D721Med (cell line): ENCODE measurements at places on chromosomes 4 and X.

- DNase-seq: no peak
Measured at GRCh38 chr4:127656047-127656680, 23.4 kb downstream of the INTU start.

GRCh38 chrX:46913667-46914066, 1.4 kb downstream of the JADE3 start:
- no peak for DNase-seq

GRCh38 chrX:118577041-118577440, 81.4 kb downstream of the DOCK11 start:
- no peak for DNase-seq

DNA sequence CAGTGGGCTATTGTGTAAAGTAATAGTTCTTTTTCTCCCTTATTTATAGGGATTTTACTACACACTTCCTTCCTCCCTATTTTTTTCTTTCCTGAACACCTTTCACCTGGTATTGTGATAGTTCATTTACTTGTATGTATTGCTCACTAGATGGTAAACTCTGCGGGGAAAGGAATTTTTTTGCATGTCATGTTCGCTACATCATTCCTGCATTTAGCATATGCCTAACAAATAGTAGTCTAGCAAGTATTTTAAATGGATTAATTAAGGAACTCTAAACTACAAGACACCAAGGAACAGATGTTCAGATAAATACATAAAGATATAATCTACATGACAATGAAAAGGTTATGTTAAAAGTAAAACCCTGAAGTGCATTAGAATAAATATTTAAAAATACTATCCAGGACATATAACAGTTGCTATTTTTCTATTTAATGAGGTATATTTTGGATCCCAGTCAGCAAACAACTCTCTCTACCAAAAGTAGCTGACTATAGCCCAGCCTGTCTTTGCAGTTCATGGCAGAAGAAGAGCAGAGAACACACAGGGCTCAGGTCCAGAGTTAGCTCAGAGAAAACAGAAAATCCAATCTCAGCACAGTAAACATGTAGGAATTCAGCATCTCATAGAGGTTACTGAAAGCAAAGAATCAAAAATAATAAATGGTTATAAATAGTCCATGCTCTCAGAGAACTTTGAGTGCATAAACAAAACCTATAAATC, 87.8 kb downstream of the PACRGL start:
- DNase-seq: no peak

DNA sequence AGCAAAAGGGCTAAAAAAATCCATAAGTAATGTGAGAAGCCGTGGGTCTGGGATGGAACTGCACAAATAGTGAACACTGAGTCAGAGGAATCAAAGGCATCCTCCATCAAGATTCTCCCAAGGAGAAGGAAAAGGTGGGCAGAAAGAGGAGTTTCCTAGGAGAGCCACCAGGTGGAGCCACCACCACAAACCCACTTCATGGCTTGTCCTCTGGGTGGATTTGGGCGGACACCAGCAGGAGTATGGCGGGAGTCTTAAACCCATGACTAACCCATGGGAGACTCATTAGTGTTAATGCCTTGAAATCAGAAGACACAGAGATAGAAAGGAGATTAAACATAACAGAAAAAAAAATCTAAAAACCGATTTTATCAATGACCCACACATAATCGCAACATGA, 147.7 kb downstream of the SH3KBP1 start:
- peak; percentile 15 for DNase-seq

- no peak for DNase-seq
Measured at GRCh38 chr4:18012134-18012806, 9.3 kb downstream of the LCORL start.

DNA sequence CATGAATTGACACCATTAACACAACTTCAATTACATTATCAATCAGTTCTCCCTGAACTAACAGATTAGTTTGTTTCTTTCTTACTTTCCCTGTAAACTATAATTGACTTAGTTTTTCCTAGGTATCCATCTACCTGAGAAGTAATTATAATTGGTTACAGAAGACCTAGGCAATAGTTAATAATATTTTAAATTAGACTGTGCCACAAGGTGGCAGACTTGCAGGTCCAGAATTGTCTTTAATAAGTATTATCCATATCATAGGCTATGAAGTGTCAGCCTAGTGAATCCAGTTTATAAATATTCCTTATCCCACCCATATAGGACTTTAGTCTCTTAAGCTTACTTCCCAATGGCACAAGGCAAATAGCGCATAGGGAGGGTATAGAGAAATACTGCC, 48.9 kb upstream of the FAM47B start:
- no peak for DNase-seq

- no peak for DNase-seq
Measured at GRCh38 chrX:40440866-40441265, 139.9 kb upstream of the ATP6AP2 start.

DNA sequence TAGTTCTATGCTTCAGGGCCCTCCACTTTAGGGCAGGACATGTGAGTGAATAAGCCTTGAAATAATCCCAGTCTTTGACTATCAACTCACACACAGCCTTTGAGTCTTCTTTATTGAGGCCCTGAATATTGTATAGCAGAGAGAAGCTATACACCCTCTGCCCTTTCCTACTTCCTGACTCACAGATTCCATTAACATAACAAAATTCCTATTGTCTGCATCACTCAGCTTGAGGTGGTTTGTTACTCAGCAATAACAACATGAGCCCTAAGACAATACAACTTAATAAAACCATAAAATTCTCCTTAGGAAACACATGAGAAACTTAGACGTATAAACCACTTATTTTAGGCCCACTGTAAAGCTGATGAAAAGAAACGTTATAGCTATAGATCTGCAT, 680.3 kb upstream of the DIAPH2 start:
- DNase-seq: no peak

GRCh38 chr4:85963231-85963630, 396.6 kb downstream of the MAPK10 start:
- DNase-seq: no peak

GRCh38 chrX:40887476-40887875, 152.1 kb upstream of the MED14 start:
- DNase-seq: no peak

- no peak for DNase-seq
Measured at GRCh38 chrX:63784346-63784901, 590 bp downstream of the ARHGEF9 start.

DNA sequence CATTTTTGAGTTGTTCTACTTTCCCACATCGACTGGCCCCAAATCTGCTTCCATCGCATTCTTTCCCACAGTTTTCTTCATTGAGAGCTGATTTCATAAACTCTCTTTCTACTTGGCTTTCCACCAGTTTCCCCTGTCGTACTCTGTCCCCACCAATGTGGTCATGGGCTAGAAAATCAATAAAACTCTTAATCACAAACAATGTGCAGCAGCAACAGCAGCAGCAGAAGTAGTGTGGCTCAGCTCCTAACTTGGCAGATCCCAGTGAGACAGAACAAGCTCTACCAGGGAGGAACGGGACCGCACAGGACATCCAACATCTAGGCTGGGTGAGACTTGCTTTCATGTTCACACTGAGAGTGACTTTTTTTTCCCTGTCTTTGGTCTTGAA, 3.1 kb upstream of the SETD7 start:
- DNase-seq: no peak

DNA sequence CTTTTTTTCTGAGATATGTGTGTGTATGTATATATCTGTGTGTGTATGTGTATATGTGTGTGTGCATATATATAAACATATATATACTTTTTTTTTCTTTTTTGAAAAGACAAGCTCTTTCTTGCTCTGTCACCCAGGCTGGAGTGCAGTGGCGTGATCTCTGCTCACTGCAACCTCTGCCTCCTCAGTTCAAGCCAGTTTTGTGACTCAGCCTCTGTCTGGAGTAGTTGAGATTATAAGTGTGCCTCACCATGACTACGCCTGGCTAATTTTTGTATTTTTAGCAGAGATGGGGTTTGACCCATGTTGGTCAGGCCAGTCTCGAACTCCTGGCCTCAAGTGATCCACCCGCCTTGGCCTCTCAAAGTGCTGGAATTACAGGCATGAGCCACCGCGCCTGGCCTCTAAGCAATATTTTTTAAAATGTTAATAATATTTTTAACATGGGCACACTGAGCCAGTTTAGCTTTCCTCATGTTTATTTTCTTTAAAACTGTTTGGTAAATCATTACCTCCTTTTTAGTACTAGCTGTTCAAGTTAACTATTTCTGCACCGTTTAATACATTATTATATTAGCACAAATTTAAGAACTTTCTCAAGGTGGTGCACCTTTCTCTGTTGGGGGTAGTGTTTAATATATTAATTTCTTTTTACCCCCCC, 33.3 kb downstream of the BBS12 start:
- DNase-seq: no peak

DNA sequence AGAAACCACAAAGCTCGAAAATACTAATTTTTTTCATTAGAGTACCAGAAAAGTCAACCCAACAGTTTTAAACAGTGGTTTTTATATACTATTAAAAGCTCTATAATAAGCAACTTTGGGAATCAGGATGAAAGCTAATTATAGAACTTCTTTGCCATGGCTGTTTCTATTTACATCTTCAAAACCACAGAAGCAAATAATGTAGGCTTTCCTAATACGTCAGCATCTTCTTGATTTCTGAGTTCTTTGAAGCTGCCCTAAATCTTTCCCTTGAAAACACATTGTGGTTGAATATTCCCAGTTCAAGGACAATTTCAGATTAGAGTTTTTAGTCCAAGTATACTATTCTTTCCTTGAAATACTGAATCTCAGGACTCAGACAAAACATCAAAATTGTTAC, 460.2 kb upstream of the FAT1 start:
- DNase-seq: no peak

DNA sequence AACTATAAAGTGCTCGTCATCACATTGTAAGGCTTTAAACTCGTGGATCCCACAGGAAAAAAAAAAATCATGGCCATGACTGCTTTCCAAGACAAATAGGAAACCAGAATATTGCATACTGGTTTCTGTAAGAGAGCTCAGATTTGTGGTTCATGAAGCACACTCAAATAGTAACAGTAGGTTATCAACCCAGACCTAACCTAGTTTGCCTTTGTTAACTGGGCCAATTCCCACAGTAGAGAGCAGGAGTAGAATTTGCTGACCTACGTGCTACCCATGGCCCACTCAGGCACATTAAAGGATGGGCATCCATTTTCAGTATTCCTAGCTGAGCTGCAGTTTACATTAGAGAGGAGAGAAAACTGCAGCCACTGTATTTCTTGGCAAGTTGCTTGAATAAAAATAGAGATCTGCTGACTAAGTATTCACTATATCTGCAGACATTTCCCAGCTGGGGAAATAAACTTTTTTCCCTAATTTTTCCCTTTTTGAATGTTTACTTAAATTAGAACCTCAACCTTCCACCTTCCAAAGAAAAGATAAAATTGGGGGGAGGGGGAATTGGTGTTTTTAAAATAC, 218.5 kb downstream of the SPANXN3 start:
- DNase-seq: no peak

DNA sequence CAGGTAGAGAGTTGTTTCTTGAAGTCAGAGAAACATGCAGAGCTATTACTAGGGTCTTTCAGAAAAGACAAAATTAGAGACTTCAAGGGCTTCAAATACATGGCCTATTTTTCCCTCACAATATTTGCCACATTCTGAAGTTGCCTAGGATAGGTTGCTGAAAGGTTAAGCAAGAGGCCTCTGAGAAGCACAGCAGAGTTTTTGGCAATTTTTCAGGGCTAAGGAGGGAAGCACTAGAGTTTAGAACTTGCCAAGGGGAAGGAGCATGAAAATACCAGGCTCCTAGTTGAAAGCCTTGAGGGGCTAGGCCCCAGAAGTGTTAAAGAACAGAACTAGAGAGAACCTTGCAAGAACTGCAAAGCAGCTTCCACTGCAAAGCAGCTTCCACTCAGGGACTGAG, 86.4 kb downstream of the ANAPC10 start:
- no peak for DNase-seq

- DNase-seq: no peak
Measured at GRCh38 chr4:124641715-124642381, 70.7 kb downstream of the ANKRD50 start.

GRCh38 chrX:46294234-46294633, 251.0 kb downstream of the ZNF674 start:
- no peak for DNase-seq

DNA sequence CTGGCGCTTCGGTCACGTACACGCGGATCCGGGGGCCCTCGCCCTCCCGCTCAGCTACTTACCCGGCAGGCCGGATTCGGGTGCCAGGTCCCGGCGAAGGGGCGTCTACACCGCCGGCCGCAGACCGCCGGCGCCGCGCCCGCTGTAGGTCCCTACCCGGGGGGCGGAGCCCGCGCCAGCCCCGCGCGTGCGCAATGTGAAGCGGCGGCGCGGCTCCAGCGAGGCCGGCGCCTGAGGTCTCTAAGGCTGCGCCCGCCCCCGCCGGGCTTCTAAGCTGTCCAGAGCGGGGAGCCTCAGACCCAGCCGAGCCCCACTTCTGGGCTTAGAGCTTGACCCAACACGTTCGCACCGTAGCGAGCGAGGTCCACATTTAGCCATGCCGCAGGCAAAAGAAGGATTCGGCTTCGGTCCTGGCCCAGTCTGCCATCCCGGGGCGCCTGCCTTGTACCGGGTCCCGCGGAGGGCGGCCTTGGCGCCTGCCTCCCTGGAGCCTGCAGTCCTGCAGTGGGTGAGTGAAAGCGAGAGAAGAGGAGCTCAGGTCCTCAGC, at the start of gene ZNF518B:
ZNF518B (minus strand) TSS at position 172 of the 547 bp plus-strand sequence. CDS start 11,098 bp downstream, outside the sequence.
- peak; percentile 37 for DNase-seq

GRCh38 chrX:10240918-10241317, 84.1 kb downstream of the CLCN4 start:
- DNase-seq: no peak

- no peak for DNase-seq
Measured at GRCh38 chr4:26088433-26088928, 174.5 kb downstream of the SMIM20 start.

GRCh38 chr4:89347363-89348025, 39.9 kb upstream of the GPRIN3 start:
- DNase-seq: no peak

DNA sequence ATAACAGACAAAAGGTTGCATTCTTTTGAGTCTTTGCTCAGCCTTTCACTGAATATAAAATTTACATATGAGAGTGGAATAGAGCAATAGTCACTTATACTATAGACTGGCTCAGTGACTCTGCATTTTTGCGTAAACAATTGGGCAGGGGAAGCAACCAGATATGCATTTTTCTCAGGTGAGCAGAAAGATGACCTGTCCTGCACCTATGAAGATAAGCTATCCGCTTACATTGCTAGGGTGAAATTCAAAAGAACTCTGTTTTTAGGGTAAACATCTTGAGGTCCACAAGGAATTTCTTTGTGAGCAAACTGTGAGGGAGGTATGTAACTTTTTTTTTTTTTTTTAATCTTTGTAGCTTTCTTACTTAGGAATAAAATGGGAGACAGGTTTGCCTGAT, 602.4 kb upstream of the PRKX start:
- no peak for DNase-seq

- no peak for DNase-seq
Measured at GRCh38 chrX:16870862-16871815, 977 bp upstream of the RBBP7 start.

- no peak for DNase-seq
Measured at GRCh38 chr4:113773014-113773413, 11.5 kb upstream of the CAMK2D start.

GRCh38 chr4:70802928-70803580, 36.6 kb downstream of the GRSF1 start:
- no peak for DNase-seq
